ENCODE measurements at places on chromosomes 5 and 9.

GRCh38 chr5:65102371-65102975 lies 333.7 kb downstream of the CWC27 start:
- no peaks in the 10 kb centered on the region for H3K36me3 ChIP-seq
- H3K4me3 ChIP-seq = peak overlapping the region; percentile 63
- peak overlapping the region; percentile 83 for H3K27ac ChIP-seq
- no peaks in the 10 kb centered on the region for H3K27me3 ChIP-seq
- no peak for DNase-seq

- H3K36me3 ChIP-seq = no peaks in the 10 kb centered on the region
- H3K4me1 ChIP-seq = peaks cover 27% of the 10 kb centered on the region
- peak overlapping the region; percentile 94 for H3K27ac ChIP-seq
- DNase-seq = no peak
Measured at GRCh38 chr9:2019723-2020122, 4.6 kb downstream of the SMARCA2 start.

DNA sequence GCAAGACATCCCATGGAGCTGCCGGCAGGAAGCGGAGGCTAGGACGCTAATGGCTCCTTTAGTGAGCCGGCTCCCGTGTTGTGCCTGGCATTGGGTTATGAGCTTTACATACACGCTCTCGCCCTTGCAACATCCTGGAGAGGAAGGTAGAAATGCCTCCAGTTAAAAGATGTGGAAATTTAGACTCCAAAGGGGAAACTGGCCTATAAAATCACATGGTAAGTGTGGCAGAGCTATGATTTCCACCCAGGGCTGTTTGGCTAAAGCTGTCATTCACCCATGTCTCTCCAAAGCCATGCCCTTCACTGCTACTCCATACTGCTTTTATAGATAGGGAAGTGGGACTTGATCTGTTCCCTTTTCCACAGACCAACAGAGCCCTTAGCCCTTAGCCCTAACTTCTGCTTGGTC lies 5.2 kb downstream of the GM2A start:
- H3K27me3 ChIP-seq = no peaks in the 10 kb centered on the region
- no peaks in the 10 kb centered on the region for H3K4me1 ChIP-seq
- no peak for DNase-seq
- H3K27ac ChIP-seq = no peak overlapping the region
- no peaks in the 10 kb centered on the region for H3K36me3 ChIP-seq

GRCh38 chr5:98994611-98995010 lies 65.8 kb upstream of the CHD1 start:
- no peak overlapping the region for H3K4me3 ChIP-seq
- DNase-seq = no peak
- H3K27ac ChIP-seq = no peak overlapping the region
- no peaks in the 10 kb centered on the region for H3K27me3 ChIP-seq
- no peaks in the 10 kb centered on the region for H3K4me1 ChIP-seq

DNA sequence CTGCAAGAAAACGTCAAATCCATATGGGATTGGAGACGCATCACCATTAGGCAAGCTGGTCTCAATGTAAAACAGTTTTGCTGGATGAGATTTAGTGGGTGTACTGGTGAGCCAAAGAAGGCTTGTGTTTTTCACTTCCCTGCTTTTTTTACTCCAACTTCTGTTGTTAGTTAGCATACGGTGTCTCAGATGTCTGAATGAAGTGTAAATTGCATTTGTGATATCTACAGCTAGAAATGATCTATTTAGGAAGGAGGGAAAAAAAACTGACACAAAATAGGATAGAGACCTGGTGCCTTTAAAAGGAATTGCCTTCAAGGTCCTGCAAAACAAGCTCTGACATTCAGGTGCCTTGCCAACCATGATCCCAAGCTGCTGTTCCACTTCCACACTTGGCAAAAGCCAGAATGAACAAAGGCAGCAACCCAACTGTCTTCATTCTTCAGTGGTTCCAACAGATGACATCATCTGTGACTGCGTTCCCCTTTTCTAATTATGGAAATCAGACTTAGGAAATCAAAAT lies 104.2 kb upstream of the RAI14 start:
- no peaks in the 10 kb centered on the region for H3K27me3 ChIP-seq
- peaks cover 4% of the 10 kb centered on the region for H3K4me1 ChIP-seq
- H3K27ac ChIP-seq = peak overlapping the region; percentile 14
- H3K4me3 ChIP-seq = no peak overlapping the region

GRCh38 chr5:80654054-80654390 lies 430 bp upstream of the MSH3 start:
- H3K27me3 ChIP-seq = no peaks in the 10 kb centered on the region
- no peaks in the 10 kb centered on the region for H3K4me1 ChIP-seq
- DNase-seq = no peak
- H3K27ac ChIP-seq = peak overlapping the region; percentile 13
- peaks cover 31% of the 10 kb centered on the region for H3K36me3 ChIP-seq
- H3K4me3 ChIP-seq = peak overlapping the region; percentile 95

GRCh38 chr9:90720621-90721265 lies 78.1 kb upstream of the DIRAS2 start:
- no peak overlapping the region for H3K4me3 ChIP-seq
- H3K27me3 ChIP-seq = no peaks in the 10 kb centered on the region
- H3K36me3 ChIP-seq = no peaks in the 10 kb centered on the region
- DNase-seq = no peak

Data from tibial nerve (tissue), 4 donors.